ENCODE measurements at places on chromosomes 1 and 21.

DNA sequence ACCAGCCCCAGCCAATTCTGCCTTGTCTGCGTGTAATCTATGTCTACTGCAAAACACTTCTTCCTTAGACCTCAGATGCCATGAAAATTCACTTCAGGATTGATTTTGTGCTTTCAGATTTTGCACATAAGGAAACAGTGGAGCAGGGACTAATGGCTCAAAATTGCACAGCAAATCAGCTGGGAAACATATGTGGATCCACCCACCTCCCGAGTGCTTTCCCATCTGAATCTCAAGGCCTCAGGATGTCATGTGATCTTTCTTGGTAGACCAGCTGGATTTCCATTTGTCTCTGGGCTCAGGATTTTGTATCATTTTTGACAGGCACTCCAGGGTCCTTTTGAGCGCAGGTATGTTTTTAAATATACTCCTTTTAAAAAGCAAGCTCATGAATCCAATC is 158.6 kb downstream of the MIS18A start:
- DNase-seq, result no peak

DNA sequence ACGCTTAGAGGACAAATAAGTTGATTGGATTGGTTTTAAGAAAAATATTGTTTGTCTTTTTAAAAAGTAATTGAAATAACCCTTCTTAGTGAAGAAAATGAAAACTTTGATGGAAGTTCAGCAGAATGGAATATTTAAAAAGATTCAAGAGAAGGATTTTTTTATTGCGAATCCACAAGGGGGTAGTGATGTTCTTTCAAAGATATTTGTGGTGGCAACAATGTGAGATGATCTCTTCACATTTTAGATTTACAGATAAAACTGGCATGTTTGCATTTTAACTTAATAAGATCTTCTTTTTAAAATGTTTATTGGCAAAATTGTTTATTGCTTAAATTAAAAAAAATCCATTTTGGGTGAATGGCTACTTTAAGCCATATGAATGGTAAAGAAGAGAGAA is 8.9 kb downstream of the CAMTA1 start:
- peak; percentile 57 for DNase-seq

DNA sequence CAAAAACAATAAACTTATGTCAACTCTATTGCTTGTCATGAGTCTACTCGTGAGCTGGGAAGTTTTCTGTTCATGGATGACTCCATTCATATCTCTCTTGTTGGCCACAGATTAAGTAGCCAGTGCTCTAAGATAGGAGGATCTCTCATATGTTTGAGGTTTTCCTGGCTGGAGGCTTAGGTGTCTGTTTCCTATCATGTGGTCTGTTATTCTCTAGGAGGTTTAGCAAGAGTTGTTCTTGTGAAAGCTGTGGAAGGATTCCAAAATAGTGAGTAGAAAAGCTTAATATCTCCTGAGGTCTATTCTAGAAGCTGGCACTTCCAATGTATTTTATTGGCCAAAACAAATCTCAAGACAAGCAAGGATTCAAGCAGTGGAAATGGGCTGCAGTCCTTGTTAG is 5.8 kb upstream of the KRTAP20-2 start:
- DNase-seq, result no peak

GRCh38 chr1:204859861-204860267 is 10.8 kb upstream of the NFASC start:
- DNase-seq, result peak; percentile 36

- DNase-seq, result no peak
Observed at GRCh38 chr1:230211436-230212145, 144.6 kb downstream of the GALNT2 start.

DNA sequence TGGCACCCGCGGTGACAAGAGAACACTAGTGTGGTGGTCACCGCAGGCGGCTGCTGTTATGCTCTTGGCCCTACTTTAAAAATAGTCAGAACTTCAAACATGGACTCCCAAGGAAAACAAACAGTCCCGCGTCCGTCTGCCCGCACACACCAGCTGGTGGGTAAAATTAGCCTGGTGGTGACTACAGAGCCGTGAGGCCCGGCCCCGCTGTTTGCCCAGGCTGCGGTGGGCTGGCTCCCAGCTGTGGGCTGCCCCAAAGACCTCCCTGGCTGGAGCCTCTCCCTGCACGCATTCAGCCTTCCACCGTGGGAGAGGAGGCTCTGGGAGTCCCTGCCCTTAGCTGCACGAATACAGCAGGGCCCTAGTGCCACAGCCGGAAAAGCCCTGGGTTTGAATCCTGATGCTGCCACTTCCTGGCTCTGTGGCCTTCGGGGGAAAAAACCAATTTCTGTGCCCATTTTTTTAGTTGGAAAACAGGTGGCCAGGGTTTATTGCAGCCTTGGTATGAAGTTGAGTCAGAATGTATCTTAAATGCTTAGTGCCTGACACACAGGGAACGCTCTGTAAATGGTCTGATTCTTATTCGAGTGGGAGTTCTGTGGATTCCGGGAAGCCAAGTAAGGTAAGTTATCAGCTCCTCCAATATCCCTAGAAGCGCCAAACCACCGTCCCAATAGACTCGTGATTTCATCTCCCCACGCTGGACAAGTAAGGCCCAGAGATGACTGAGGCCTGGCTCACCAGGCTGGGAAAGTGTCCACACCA is 58.2 kb downstream of the ALPL start:
- peak; percentile 81 for DNase-seq

GRCh38 chr1:40042341-40042740 is 1.8 kb downstream of the CAP1 start:
- peak; percentile 18 for DNase-seq

DNA sequence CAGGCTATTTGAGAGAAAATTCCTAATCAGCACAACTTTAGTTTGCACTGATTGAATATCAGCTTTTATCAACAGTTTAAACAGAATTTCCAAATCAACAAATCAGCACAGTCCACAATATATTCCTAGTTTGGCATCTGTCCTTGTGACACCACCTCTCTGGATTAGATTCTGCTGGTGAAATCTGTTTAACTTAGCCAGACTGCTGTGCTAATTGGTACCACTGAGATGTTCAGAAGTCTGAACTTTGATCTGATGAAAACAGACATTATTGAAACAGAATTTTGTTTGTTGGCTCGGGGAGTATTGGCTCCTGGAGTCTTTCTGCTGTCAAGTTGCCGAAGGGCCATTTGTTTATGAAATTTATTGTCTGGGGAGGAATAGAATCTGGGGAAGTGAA is 17.0 kb upstream of the NGF start:
- DNase-seq, result no peak

DNA sequence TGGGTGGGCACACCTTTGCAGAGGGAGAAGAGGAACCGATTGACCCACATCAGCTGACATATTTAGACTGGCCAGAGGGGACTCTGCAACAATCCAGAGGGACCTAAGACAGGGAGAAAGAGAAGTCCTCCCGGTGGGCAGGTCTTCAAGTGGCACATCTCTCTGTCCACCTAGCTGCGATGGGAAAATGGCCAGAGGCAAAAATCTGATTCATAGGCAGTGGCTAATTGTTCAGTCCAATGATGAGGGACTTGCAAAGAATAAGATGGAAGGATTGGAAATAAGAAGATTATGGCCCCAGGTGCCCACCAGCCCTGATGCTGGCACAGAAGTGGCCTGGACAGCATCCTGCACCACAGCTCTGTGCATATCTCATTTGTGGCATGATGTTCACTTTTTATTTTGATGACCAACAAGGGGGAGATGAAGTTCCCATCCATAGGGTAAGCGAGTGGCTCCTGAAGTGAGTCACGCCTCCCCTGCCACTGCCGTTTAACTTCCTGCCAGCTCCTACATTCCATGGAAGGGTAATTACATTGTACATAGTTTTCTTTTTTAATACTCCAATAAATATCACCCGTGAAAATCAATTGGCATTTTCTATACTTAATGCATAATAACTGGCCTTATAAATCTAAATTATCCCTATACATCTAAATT is 659.6 kb downstream of the MATN1 start:
- DNase-seq, result no peak

GRCh38 chr1:110174961-110175360 is 24.7 kb downstream of the SLC6A17 start:
- DNase-seq, result no peak

DNA sequence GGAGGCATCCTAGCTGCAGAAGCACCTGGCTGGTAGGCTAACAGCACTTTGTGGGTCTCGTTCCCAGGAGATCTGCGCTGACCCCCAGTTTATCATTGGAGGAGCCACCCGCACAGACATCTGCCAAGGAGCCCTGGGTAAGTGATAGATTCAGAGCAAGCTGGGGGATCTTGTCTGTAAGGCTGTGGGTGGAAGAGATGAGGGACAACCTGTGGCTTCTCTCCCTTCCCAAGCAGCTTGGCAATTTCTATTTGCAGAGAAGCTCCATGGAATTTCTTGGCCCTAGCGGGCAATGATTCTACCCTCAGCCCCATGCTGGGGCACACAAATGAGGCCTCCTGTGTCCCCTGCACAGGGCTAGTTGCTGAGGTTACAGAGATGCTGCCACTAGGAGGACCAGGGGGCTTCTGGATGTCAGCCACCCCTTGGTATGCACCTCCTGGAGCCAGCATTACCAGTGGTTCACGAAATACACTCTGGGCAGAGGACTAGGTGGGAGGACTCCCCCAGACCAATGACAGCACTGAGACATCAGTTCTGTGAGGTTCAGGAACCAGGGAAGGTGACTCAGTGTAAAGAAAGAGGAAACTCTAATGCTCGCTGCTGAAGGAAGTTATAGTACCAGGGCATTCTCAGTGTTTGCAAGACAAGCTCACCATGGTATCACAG is 5.5 kb downstream of the CAPN2 start:
- DNase-seq, result no peak

DNA sequence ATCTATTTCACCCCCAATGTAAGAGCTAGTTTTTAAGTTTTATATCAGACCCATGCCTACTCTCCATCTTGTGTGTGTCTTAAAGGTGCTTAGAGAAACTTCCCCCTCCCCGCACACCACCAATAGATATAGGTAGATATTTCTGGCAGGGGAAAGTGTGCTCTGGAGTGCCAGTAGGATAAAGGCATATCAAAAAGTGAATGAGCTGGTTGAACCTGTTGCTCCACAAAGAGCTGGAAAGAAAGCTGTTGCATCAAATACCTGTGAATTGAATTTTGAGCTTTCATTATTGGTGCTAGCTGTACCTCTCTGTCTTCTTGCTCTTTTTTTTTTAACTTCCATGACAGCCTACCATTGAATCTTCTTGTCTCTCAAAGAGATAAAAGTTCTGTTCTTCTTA is 32.8 kb downstream of the ARID1A start:
- DNase-seq, result no peak

- no peak for DNase-seq
Observed at GRCh38 chr21:45078371-45078770, 4.0 kb downstream of the ADARB1 start.

DNA sequence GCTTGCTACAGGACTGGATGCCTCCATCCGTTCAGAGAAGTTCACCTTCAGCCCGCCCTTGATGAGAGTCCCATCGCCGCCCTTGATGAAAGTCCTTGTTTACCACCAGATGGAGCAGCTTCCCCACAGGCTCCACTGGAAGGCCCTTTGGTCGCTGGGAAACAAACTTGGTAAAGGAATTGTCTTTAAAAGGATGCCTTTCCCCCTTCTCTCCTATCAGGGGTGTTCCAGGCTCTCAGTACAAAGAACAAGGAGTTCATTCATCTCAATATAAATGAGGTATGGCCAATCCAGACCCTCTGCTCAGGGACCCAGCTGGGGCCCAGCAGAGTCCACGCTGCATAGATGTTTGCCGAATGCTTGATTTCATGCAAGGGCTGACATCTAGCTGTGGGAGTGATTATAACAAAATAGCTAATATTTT is 50.8 kb downstream of the CAPN9 start:
- DNase-seq, result peak; percentile 86

- no peak for DNase-seq
Observed at GRCh38 chr1:238649200-238649599, 737.2 kb upstream of the CHRM3 start.

DNA sequence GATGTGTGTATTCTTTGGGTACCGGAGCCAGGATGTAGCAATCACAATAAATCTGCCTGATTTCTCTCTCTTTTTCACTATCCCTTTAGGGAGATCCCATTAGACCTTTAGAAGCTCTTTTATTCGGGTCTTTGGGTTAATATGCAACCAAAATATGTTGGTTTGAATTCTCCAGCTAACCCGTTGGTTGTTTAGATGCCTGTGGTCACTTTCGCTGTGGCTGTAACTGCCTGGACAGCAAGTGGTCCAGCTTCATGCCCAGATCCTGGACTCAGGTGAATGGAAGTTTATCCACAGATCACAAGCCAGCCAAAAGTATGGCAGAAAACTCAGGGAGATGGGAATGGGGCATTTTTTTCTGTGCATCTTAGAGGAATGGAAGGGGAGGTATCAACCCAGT is 12.3 kb downstream of the KAZN start:
- no peak for DNase-seq

- DNase-seq, result peak; percentile 57
Observed at GRCh38 chr1:153963850-153964331, 554 bp upstream of the SLC39A1 start.

DNA sequence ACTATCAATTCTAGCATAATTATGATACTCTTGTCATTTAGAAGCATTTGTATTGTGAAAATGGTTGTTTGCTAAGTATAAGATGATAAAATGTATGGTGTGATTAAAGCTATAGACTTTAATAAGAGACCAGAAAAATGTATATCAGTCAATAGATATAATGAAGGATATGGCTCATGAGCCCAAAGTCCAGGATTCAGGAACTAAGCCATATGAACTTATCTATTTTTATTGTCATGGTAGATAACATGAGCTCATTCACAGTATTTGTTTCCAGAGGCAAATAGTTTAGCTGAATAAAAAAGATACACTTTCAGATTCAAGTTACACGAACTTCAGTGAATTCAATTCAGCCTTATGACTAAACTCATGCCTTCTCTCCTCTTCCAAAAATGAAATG is 32.7 kb downstream of the PRDX6 start:
- no peak for DNase-seq

All from SJCRH30 (cell line).